ENCODE measurements at places on chromosomes 3 and 15. TPM values are rescaled to one million over a fixed set of nuclear protein-coding genes. Genes with fewer than 3 reads are reported as not detected.

DNA sequence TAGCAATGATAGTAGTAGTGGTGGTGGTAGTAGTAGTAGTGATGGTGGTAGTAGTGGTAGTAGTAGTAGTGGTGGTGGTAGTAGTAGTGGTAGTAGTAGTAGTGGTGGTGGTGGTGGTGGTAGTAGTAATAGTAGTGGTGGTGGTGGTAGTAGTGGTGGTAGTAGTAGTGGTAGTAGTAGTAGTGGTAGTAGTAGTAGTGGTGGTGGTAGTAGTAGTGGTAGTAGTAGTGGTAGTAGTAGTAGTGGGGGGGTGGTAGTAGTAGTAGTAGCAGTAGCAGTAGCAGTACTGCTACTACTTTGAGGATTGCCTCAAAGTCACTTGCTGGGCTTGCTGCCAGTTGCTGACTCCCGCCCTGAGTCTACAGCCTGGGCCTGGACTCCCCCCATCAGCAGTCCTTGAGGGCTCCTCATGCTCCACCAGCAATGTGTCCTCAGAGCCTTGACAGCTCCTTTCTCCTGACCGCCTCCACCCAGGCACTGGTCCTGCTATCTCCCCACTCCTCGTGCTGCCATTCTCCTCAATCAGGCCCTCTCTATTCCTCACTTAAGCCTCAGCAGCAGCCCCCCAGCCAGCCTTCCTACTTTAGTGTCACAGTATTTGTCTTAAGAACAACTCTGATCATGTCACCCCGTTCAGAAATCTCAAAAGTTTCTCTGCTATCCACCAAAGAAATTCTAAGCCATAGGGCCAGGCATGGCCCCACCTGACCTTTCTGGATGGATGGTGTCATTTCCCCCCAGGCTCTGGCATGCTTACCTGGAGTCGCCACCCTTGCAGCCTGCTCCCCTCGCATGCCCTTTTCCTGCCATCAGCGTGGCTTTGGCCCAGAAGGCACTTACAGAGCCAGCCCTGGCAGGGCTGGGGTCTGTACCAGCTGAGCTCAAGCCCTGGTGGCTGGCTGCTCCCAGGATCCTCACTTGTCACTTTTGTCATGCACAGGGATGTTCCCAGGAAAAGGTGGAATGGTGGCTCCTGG lies 45.6 kb downstream of the DLEC1 start:
- no peak for DNase-seq

GRCh38 chr3:60629816-60630215 lies 621.4 kb downstream of the FHIT start:
- no peak for DNase-seq

- DNase-seq = peak; percentile 66
Measured at GRCh38 chr3:128568602-128569490, 75.8 kb upstream of the GATA2 start.

GRCh38 chr3:194931347-194931746 lies 245.7 kb downstream of the FAM43A start:
- DNase-seq = peak; percentile 35

GRCh38 chr15:74131628-74132413 lies 1.4 kb downstream of the ISLR2 start:
- no peak for DNase-seq

SMC4 gene
- 49.7 TPM for total RNA-seq

- no peak for DNase-seq
Measured at GRCh38 chr15:25226360-25226759, 212.5 kb downstream of the UBE3A start.

SH3GL3 gene
- total RNA-seq = not detected

DNA sequence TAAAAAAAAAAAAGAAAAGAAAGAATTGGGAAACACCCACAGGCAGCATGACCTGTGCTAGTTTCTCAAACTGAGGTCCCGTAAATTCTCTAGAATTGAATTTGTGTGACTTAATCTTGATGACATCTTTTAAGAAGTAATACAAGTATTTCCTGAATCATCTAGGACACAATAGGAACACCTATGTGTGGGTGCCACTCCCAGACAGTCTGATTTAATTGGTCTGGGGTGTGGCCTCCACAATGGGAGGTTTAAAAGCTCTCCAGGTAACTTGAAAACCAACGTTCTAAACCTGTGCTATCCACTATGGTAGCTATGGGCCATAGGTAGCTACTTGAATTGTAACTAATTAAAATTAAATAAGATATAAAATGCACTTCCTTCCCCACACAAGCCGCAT lies 28.1 kb downstream of the CFAP92 start:
- no peak for DNase-seq

- no peak for DNase-seq
Measured at GRCh38 chr15:100783760-100784492, 95.7 kb upstream of the ALDH1A3 start.

- no peak for DNase-seq
Measured at GRCh38 chr15:39581793-39582285, 960 bp downstream of the THBS1 start.

KNSTRN gene
- 23.9 TPM for total RNA-seq

HYAL1 gene
- total RNA-seq = 4.6 TPM

GOLGA8O gene
- total RNA-seq = 0.13 TPM

- DNase-seq = no peak
Measured at GRCh38 chr15:78991476-78991875, 46.6 kb upstream of the CTSH start.

FYTTD1 gene
- 31.8 TPM for total RNA-seq

SMAD6 gene
- 7.5 TPM for total RNA-seq

THOC7 gene
- 27.9 TPM for total RNA-seq

COPG1 gene
- 171 TPM for total RNA-seq

DNA sequence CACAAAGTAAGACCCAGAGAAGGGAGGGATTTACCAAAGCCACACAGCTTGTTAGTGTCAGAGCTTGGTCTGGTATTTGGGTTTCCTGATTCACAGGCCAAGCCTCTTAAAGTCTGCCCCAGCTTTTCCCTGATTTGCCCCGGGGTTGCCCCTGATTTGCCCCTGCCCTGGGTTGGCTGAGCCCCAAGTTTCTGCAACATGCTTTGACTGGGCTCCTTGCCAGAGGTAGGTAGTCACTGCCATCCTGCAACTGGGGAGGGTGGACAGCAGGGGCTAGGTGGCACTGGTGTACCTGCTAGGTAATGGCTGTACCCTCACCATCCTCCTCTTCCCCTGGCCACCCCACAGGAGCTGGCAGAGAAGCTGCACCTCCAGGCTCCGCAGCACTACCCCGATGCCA lies 2.5 kb downstream of the MPI start:
- DNase-seq = no peak

ACKR4 gene
- total RNA-seq = under 0.01 TPM

- DNase-seq = no peak
Measured at GRCh38 chr15:50825946-50826345, 60.4 kb upstream of the SPPL2A start.

DNA sequence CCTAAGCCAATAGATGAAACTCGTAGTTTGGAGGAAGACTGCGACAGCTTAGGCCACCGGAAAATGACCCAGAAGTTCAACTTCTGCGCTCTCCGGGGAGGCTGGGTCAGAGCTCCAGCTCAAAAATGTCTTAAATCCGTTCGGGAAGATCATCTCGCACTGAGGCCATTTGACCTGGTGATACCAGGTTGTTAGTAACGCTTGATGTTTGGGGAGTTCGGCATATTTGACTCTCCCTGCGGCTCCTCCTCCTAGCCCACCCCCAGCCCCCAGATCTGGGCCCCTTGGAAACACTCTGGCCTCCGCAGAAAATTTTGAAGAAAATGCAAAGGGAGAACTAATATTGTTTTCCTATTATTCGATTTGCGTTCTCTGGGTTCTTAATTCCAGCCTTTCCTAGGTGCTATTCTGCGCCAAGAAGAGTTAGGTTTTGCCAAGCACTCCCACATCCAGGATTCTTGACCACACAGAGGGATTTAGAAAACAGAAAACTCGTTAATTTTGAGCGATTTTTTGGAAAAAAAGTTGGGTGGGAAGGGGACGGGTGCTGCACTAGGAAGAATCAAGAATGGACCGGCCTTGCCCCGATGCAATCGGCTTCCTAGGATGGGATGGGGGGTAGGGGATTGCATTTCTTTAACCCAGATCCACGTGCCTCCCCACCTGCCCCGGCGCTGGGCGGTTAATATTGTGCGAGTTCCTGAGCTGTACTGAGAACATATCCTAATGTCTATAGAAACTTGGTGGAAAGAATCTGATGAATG lies 50.0 kb downstream of the ZIC4 start:
- no peak for DNase-seq

- DNase-seq = no peak
Measured at GRCh38 chr15:52146776-52147175, 34.2 kb upstream of the BCL2L10 start.

LYSMD2 gene
- 23.9 TPM for total RNA-seq

DNA sequence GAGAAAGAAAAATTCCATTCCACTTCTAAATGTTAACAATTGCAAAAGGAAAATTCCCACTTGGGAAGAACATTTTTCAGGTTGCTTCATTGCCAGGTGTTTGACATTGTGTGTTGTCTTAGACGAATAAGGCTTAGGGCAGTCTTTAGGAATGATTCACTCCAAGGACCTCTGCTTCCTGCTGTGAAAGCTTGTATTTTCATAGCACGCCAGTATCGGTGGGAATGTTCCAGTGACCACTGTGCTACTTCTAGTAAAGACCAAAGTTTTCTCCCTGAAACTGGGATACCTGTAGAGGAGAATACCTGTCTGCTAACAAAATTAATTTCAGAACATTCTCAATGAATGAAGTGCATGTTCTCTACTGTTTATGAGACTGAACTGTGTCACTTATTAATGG lies 64.1 kb downstream of the CDIN1 start:
- no peak for DNase-seq

GRCh38 chr3:48598323-48599076 lies 3.4 kb upstream of the COL7A1 start:
- no peak for DNase-seq

MINAR1 gene
- 0.51 TPM for total RNA-seq

GOLGA8R gene
- 0.26 TPM for total RNA-seq

DNA sequence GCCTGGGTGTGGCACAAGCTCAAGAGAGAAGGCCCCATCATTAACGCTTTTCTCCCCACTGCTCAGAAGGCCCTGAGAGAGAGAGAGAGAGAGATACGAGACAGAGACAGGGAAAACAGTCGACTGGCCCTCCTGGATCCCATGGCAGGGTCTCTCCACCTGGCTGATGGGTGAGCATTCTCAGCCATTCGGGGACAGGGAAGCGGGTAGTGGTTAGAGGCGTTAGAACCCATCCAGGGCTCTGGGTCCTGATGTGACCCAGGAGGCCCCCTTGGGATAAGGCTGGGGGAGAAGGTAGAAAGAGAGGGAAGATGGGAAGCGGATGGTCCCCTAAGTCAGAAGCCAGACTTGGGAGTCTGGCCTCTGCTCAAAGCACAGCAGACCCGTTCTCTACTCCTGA lies 7.9 kb downstream of the TGM5 start:
- DNase-seq = no peak

TRMT10C gene
- 23.9 TPM for total RNA-seq

CSPG5 gene
- total RNA-seq = 0.26 TPM

GRCh38 chr15:64249883-64250575 lies 87.2 kb upstream of the PPIB start:
- DNase-seq = no peak

TMEM212 gene
- total RNA-seq = not detected

GRCh38 chr15:89888214-89888804 lies 5.5 kb downstream of the AP3S2 start:
- DNase-seq = peak; percentile 30

- DNase-seq = peak; percentile 34
Measured at GRCh38 chr3:150547045-150547741, 606 bp downstream of the EIF2A start.

DNA sequence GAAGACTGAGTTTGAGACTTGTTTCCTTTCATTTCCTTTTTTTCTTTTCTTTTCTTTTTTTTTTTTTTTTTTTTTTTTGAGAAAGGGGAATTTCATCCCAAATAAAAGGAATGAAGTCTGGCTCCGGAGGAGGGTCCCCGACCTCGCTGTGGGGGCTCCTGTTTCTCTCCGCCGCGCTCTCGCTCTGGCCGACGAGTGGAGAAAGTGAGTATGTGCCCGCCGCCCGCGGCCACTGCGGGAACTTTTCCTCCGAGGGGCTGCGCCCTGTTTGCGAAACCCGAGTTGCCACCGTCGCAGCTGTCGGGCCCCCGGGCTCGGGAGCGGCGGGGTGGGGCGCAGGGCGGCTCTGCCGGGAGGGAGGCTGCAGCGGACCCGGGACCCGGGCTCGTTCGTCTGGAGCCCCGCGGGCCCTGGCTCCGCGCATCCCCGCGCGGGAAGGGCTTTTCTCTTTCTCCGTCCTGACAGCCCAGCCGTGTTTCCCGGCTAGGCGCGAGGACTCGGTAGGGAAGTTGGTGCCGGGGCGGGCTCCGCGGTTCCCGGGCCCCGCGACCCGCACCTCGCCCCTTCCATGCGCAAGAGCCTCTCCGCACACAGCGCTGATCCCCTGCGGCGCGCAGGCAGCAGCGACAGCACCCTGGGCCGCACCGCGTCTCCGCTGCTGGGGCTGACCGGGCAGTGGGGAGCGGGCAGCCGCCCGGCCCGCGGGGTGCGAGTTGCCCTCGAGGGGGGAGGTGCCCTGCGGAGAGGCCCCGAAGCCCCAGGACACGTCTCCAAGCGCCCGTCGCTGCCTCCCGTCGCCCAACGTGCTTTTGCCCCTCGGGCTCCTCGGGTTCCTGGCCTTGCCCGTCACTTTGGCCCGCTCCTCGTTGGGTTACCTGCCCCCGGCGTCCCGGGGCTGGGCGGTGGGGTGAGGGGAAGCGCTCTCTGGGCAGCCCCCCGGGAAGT lies 1.4 kb downstream of the IGF1R start:
- DNase-seq = peak; percentile 38

CLDN11 gene
- total RNA-seq = 77.5 TPM

DNA sequence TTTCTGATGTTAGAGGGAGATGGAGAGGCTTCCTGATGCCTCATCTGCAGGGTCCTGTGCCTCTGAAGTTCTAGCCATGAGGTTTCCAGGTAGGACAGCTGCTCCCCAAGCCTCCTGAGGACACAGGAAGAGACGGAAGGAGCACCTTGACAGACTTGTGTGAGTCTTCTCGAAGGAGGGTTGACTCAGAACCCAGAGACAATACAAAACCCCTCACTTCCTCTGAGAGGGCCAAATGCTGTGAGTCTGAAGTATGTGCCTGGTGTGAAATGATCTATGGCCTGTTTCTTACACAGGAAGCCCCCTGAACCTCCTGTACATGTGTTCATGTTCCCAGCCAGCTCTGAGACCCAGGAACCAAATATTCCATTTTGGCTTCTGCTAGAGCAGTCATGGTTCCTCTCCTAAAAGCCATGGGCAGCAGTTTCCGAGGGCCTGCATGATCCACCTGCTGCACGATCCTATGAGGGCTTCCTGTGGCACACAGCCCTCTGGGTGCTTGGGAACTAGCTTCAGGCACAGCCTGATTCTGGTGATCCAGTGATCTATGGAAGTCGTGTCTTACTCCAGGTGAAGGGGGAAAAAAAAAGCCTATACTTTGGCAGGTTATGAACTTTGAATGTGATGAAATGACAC lies 62.2 kb downstream of the AAGAB start:
- DNase-seq = no peak

All from dermis microvascular lymphatic vessel endothelial cell (primary cell).